ENCODE measurements at places on chromosomes 1 and 21. TPM values are rescaled to one million over a fixed set of nuclear protein-coding genes. Genes with fewer than 3 reads are reported as not detected.

The KCNN3 gene
- total RNA-seq = 16.6 TPM

DNA sequence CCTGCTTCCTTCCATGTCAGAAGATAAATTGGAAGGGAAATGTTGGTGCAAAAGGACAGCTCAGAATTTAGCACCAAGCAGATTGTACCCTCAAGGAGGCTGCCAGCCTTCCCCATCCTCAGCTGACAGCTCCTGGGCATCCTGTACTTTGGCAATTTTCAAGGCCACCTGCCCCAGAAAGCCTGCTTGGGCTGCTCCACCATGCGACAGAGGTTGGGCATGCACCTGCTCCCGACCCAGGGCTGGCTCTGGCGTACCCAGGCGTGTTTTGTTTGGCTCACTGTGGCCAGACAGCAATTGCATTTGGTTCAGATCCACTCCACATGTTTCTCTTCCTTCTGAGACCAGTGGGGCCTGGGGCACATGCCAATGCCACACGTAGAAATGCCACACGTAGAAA, 547.8 kb downstream of the NPHP4 start:
- no peak for DNase-seq

The C1orf122 gene
- total RNA-seq = 10.0 TPM

The ESPN gene
- total RNA-seq = 0.58 TPM

DNA sequence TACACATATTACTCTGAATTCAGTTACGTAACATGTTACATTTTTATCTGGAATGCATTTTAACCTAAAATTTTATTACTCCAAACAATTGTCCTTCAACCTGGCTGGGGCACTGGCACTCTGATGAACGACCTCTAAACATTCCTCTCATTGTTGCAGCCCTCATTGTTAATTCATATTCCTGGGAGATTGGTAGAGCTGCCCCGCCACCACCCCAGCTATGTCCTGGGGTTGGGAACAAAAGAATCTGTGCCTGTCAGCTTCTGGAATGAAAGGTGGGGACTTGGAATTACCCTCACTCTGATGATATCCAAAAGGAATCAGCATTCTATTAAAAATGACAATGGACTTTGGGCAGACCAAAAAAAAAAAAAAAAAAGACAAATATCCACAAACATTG, 38.0 kb upstream of the DESI2 start:
- DNase-seq = no peak

DNA sequence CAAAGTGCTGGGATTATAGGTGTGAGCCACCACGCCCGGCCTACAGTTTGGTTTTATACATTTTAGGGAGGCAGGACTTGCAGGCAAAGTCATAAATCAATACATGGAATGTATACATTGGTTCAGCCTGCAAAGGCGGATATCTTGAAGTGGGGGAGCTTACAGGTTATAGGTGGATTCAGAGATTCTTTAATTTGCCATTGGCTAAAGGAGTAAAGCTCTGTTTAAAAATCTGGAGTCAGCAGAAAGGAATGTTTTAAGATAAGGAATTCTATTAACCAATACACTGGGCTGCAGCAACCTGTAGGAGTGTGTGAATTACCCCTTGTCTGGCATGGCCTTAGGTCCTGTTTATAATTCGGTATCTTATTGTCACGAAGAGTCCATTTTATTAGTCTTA, 57.6 kb downstream of the OPTC start:
- DNase-seq = no peak

The MPL gene
- total RNA-seq = not detected

- DNase-seq = no peak
These were observed 486 bp upstream of the KCNA3 start for GRCh38 chr1:110675060-110675791.

The FCRL2 gene
- total RNA-seq = 0.26 TPM

The GBP3 gene
- total RNA-seq = 55.4 TPM

Data from urinary bladder (tissue), 4 donors.